ENCODE measurements at places on chromosomes 2 and 18.

DNA sequence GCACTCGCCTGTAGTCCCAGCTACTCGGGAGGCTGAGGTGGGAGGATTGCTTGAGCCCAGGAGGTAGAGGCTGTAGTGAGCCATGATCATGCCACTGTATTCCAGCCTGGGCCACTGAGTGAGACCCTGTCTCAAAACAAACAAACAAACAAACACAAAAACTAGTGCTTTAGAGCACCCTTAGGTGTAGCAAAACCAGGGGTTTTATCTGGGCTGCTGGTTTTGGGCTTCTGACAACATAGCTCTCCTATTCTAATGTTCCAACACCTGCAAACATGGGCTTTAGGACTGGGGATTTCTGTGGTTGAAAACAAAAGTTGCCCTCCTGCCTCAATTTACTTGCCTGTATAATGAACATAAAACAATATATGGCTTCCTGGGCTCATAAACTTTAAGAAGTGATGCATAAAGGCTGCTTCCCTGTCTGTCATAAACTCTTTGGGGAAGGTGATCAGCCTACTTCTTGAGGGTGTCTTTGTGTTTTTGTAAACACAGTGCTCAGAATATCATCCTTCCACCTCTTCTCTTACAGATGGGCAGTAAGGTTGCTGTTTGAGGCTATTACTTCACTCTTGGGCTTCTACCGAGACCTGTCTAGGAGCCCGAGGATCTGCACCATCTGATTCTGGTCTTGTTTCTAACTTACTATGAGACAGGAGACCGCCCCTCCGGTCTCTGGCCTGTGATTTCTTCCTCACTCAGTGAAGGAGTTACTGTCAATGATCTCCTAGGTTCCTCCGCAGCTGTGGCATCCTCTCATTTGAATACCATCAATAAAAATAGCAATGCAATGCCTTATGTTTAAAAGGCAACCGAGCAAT lies 246.5 kb downstream of the MYCN start:
- DNase-seq, result no peak

DNA sequence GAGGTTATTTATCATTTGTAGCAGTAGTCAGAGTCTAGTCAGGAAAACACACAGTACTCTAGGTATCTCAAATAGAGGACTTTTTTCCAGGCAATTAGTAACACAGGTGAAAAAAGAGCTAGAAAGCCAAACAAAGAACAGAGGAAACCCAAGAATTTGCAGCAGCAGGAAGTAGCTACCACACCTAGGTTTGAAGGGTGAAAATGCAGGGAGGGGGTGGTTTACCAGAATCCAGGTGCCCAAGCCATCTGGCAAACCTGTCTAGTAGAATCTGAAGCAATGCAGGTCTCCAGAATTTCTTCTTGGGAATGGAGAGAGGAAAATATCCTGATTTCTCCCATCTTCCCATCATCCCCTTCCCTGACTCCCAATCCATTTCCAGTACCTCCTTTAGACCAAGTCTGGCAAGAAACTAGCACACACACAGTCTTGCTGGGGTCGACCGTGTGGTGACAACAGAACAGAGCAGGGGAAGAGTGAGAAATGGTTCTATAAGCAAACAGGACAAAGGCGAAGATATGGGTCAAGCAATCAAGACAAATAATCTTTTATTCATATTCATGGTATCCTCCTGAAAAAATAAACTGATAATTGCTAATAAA lies 231.9 kb upstream of the MMADHC start:
- no peak for DNase-seq

DNA sequence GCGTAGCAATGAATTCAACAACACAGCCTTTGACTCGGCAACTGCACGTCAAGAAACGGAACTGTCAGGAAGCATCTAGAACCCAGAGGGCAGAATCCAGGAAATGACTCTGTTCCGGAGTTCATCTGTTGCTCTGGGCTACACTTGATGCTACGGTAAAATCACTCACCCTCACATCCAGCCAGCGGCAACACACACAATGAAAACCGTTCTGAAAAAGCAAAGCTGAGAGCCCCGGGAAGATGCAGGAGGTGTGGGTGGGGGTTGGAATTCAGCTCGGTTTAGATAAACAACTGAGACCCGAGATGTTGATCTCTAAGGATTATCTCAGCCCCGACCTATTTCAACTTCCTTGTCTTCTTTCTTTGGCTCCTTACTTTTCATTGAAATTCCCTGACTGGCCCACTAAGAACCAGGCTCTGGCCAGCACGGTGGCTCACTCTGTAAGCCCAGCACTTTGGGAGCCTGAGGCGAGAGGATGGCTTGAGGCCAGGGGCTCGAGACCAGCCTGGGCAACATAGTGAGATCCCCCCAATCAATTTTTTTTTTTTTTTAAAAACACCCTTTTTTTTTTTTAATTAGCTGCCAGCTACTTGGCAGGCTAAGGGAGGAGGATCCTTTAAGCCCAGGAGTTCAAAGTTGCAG lies 13.3 kb upstream of the RAB17 start:
- peak; percentile 86 for DNase-seq

DNA sequence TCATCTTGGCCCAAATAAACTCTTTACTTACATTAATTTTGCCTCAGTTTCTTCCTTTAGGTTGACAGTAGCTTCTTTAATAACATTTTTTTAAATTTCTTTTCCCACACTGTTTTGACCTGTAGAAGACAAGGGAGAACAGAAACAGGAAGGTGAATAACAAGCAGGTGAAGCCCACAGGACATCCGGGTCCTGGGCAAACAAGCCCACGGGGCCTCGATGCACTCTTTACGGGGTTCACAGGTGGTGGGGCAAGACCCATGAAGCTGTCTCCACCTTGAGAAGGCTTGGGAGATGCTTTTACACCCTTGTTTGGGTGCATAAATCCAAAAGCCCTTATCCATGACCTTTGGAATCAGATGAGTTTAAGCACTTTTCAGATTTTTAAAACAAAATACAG lies 301.0 kb upstream of the MGAT5 start:
- no peak for DNase-seq

DNA sequence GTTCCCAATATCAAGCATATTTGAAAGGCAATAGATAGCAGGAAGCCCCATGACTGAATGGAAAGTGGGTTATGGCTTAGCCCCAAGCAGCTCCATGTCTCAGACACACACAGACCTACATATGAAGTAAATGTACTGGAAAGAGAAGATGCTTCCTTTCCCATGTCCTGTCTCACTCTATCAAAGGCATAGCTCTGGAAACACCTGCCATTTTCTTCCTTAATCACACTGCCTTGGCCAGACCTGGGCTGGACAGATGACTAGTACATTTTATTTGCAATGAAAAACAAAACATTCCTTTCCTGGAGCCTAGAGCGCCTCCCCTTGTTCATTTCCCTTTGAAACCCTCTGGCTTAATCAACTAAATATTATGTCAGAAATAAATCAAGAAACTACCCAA lies 160.7 kb downstream of the ANTXR1 start:
- DNase-seq, result no peak

- DNase-seq, result no peak
Measured at GRCh38 chr2:149716687-149717086, 129.1 kb upstream of the MMADHC start.

Measured in M059J (cell line).